A172 (cell line): ENCODE measurements at places on chromosomes 5 and 9. TPM values are rescaled to one million over a fixed set of nuclear protein-coding genes. Genes with fewer than 3 reads are reported as not detected.
A peak's percentile ranks its signal among the peaks of the same experiment; 100 is the strongest.

GRCh38 chr9:115232181-115232774 is 114.3 kb upstream of the TNC start:
- no peak for DNase-seq

DNA sequence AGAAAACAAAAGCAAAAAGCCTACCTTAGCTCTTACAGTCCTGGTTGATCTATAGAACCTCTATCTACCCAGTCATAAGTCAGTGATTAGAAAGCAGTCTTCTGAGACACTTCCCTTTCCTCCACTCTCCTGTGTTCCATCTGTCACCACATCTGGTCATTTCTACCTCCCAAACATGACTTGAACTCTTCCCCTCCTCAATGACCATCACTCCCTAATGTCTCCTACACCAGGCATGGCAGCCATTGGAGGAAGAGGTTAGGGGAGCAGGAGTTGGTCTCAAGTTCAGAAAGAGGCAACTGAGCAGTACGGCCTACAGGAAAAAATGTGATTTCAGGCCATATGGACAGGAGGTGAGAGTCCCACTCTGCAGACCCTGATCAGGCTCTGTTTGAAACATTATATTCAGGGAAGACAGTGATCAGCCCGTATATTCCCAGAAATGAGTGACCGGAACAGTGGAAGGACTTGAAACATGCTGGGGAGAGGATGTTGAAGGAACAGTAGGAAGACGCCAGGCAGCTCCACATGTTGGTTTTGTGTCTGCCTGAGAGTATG is 12.0 kb downstream of the ABLIM3 start:
- DNase-seq: no peak

GRCh38 chr9:36091026-36091953 is 45.2 kb upstream of the GLIPR2 start:
- peak; percentile 71 for DNase-seq

- no peak for DNase-seq
Measured at GRCh38 chr5:122391621-122392020, 79.6 kb downstream of the SNCAIP start.

SEMA4D gene
- total RNA-seq: 5.1 and 11.1 TPM in 2 replicates

DNA sequence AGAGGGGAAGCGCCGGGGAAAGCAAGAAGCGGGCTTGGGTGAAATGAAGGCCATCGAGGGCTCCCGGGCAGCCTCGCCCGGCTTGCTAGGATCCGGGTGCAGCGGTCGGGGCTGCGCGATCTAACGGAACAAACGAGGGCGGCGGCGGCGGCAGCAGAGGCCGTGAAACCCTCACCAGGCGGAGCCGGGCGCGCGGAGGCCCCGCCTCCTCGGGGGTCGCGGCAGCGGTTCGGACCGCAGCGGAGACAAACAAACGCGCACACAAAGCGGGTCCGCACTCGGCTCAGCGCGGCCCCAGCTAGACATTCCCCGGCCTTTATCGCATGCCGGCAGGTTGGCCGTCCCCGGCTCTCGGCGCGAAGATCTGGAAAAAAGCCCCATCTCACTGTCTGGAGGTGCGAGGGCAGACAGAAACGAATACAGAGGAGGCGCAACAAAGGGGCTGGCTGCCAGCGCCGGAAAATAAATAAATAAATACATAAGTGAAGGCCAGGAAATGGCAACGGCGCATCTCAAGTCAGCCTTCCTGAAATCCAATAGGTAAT is 10.5 kb upstream of the TRIM36 start:
- DNase-seq: peak; percentile 39

- DNase-seq: no peak
Measured at GRCh38 chr9:125088752-125089151, 54.6 kb downstream of the SCAI start.

GRCh38 chr9:5357431-5358105 is 17.9 kb upstream of the RLN1 start:
- DNase-seq: no peak
